ENCODE measurements at places on chromosomes 13 and 19.

DNA sequence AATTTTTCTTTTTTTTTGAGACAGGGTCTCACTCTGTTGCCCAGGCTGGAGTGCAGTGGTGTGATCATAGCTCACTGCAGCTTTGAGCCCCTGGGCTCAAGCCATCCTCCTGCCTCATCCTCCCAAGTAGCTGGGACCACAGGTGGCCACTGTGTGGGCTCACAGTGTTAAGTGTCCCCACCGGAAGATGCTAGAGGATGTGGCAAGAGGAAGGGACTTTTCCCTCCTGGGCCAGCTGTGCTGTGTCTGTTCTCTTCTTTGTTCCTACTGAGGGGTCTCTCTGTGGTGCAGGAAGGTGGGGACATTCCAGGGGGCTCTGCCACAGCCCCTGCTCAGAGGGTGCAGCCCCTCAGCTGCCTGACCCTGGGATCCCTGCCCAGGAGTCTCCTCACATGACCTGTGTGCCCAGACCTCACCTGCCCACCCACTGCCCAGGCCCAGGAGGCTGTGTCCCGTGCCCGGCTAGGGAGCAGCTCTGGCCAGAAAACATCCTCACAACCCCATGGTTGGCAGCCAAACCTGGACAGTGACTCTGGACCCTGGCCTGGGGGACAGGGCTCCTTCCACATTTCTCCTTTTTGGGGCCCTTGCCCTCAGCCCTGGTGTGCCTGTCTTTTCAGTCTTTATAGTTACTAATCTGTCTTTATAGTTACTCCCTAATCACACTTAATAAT is 14.4 kb upstream of the ANKRD10 start:
- no peak overlapping the region for H3K27ac ChIP-seq
- no peaks in the 10 kb centered on the region for H3K4me1 ChIP-seq
- no peak for DNase-seq
- H3K4me3 ChIP-seq: no peak overlapping the region
- H3K27me3 ChIP-seq: peaks cover 23% of the 10 kb centered on the region
- H3K36me3 ChIP-seq: no peaks in the 10 kb centered on the region

DNA sequence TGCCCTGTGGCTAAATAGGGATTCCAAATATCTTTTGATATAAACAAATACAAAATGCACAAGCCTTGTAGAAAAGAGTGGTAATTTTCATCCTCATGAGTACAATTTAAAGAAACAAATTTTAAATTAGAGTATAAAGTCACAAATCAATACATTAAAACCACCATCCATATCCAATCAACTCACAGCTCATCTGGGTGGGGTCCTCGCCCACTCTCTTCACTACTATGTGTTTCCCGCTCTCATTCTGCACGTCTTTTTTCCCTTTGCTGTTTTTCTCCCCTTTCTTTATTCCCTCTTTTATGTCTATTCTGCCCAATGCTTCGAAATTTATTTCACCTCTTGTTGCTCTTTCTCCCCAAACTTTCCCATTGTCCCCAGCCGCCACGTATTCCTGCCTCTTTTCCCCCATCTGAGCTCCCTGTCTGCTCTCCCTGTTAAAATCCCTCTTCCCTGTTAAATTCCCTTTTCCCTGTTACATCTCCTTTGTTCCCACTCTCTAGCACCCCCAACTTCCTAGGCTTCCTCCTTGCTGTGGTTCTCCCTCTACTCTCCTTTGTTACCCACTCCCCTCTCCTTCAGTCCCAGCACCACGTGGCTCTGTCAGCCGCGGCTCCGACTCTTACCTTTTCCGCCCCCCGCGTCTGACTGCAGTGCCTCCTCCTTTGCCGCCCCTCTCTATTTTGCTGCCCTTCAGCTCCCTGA is 1.3 kb downstream of the ZNF616 start:
- no peak for DNase-seq
- peak overlapping the region; percentile 98 for H3K27ac ChIP-seq
- peak overlapping the region; percentile 92 for H3K4me3 ChIP-seq
- peaks cover 51% of the 10 kb centered on the region for H3K36me3 ChIP-seq
- H3K4me1 ChIP-seq: peaks cover 21% of the 10 kb centered on the region

DNA sequence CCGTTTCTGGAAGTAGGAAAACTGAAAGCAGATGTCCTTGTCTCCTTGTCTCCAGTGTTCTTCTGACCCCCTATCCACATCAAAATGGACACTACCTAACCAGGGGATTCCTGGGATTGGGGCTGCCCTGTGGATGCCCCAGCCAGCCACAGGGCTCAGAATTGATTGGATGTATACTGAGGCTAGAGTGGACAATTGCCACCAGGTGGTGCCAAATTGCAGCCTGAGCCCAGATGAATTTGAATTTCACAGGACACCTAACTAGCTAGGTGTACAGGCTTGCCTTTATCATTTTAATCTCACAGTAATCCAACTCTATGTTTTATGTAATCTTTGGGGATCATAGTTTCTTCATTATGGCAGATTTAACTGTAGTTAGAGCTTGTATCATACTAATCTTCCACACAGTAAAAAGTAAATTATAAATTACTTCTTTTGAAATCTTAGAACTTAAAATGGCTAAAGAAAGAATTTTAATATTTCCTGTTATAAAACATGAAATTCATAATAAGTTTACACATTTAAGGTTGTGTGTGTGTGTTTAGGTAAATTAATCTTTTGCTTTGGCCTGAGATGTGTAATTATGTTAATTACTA is 58.0 kb downstream of the PIBF1 start:
- H3K27ac ChIP-seq: no peak overlapping the region
- no peaks in the 10 kb centered on the region for H3K4me1 ChIP-seq
- peaks cover 8% of the 10 kb centered on the region for H3K36me3 ChIP-seq
- no peak overlapping the region for H3K4me3 ChIP-seq
- peak; percentile 45 for DNase-seq

DNA sequence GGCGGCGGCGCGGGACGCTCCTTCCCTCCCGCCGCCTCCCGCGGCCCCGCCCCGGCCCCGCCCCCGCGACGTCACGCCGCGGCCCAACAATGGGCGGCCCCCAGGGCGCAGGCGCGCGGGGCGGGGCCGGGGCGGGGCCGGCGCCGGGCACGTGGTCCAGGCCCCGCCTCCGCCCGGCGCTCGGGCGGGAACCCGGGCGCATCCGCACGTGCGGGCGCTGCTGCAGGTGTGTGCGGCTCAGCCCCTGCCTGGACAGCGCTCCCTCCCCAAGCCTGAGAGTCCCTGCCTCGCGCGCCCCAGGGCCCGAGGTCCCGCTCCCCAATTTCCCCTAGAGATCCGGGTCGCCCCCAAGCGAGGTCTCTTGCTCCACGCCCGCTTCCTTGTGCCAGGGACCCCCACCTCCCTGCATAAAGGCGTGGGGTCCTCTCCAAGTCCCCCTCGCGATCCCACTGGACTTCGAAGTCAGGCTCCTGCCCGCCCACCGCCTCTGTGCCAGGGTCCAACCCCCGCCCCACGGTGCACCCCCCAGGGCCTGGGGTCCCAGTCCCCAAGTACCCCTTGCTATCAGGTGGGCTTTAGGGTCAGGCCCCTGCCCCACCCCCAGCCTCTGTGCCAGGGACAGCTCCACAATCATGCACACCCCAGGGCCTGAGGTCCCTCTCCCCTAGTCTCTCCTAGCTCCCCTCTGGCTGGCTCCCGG is at the start of gene MEX3D:
Gene MEX3D (minus strand): TSS at position 6 of the 700 bp plus-strand sequence. CDS start 267 bp downstream, outside the sequence.
- H3K4me3 ChIP-seq: peak within 1 kb of the TSS; percentile 76
- H3K27ac ChIP-seq: no peak within 1 kb of the TSS
- H3K4me1 ChIP-seq: peaks cover 4% of the 10 kb centered on the region
- H3K36me3 ChIP-seq: no peaks in the 10 kb centered on the region
- no peak for DNase-seq

DNA sequence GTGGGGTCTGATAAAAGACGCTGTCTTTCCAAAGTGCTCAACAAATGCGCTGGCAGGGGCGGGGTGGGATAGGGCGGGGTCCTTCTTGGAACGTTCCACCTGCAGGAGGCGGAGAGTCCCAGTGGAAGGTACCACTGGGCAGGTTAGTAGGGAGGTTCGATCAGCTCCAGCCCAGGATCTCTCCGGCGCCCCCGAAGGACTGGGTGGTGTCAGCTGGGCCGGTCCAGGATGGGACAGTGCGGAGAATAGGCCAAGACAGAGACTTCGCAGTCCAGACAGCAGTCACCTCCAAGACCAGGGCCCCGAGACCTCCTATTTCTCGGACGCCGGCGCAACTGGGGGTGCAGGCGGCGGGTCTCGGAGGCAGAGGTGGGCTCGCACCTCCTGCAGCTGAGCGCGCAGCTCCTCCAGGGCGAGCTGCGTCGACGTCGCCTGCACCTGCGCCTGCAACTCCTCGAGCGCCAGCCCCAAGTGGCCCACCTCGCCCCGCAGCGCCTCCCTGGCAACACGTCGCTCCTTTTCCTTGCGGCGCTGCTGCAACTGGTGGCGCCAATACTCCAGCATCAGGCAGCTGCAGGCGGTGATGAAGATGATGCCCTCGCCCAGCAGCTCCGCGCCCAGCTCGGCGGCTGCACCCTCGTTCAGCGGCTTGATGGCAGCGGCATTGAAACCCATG is 21.6 kb downstream of the VASP start:
- H3K27me3 ChIP-seq: peaks cover 15% of the 10 kb centered on the region
- H3K27ac ChIP-seq: no peak overlapping the region
- H3K4me1 ChIP-seq: peaks cover 18% of the 10 kb centered on the region
- H3K4me3 ChIP-seq: no peak overlapping the region

DNA sequence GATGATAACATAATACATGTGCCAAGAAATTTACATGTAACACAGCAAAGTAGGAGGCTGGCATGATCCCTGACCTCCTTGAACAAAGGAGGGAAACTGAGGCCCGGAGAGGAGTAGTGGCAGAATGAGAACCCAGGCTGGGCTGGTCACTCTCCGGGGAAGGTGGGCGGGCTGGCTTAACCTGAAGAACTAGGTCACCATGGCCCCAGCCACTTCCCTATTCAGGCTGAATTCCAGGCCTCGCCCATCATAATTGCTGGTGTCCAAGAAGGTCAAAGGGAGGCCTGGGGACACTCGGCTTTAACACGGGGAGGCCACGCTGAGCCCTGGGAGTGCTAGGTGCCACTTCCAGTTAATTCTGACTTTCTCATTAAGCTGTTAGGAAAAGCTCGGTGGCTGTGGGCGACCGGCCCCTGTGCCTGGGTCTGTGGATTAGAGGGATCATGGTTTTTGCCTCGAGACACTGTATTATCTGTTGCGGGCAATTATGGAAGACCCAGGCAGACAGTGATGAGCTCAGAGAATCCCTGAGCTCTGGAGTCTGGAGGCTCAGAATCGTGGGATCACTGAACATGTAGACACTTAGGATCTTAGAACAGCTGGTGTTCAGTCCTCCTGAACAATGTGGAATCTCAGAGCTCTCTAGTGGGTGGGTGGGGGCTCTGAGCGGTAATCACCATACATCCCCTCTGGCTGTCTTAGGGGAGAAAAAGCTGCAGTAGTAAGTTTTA is 5.0 kb upstream of the TINCR start:
- DNase-seq: no peak
- no peak overlapping the region for H3K27ac ChIP-seq
- H3K36me3 ChIP-seq: no peaks in the 10 kb centered on the region
- H3K4me1 ChIP-seq: peaks cover 3% of the 10 kb centered on the region
- H3K27me3 ChIP-seq: no peaks in the 10 kb centered on the region
- no peak overlapping the region for H3K4me3 ChIP-seq

DNA sequence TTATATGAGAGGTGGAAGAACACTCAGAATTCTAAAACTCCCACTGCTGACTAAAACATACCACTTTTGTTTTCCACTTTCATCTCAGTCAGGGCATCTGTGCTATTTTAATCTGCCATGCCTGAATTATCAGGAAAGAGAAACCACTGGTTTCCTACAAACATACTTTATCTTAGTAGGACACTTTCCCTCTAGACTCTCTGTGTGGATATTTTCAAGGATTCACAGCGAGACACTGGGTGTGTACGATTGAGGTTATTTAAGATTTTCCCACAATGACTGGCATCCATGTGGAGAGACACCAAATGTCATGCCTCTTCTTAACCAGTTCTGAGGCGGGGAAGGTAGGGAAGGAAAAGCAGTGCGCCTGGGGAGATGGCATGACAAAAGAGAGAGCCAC is 212.2 kb downstream of the ENOX1 start:
- peaks cover 41% of the 10 kb centered on the region for H3K4me1 ChIP-seq
- no peaks in the 10 kb centered on the region for H3K36me3 ChIP-seq
- no peak overlapping the region for H3K4me3 ChIP-seq
